ENCODE measurements at places on chromosomes 12 and 14.

- no peak for DNase-seq
Observed at GRCh38 chr14:91817566-91818325, 49.6 kb downstream of the TC2N start.

DNA sequence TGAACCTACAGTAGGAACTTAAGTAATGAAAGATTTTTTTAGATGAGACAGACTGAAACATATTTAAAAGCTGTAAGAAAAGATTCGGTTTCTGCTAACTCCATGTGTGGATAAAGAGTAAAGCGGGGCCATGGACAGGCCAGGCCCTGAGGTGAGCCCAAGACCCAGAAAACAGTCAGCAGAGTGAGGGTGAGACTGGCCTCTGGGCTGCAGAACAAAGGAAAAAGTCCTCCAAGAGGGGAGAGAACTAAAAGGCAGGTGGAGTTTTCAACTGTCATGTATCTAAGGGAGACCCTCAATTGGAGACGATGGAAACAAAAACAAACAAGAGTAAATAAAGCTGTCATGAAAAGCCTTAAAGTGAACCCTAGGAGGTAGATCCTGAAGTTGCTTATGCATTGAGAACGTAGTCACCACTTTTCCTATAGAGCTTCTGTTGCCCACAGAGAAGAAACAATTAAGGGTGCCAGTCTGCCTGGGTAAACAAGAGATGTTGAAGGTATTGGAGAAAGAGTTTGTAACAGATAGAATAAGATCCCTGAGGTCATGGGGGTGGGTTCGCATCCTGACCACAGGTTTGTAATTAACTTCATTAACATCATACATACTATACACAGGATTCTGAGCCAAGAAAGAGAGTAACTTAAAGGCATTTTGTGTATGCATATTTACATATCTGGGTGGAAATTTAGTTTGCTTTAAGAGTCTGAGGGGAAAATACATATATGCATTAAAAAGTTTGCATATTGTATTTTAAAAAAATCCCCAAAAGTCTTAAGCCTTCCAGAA, 268.7 kb upstream of the PDE3A start:
- DNase-seq: no peak

- DNase-seq: no peak
Observed at GRCh38 chr14:61323970-61324369, 2.6 kb downstream of the PRKCH start.

- no peak for DNase-seq
Observed at GRCh38 chr12:7961395-7962178, 25.6 kb upstream of the SLC2A3 start.

- DNase-seq: peak; percentile 52
Observed at GRCh38 chr14:29637411-29637810, 290.2 kb downstream of the PRKD1 start.

GRCh38 chr14:105830171-105830570, 303.8 kb downstream of the TMEM121 start:
- no peak for DNase-seq

DNA sequence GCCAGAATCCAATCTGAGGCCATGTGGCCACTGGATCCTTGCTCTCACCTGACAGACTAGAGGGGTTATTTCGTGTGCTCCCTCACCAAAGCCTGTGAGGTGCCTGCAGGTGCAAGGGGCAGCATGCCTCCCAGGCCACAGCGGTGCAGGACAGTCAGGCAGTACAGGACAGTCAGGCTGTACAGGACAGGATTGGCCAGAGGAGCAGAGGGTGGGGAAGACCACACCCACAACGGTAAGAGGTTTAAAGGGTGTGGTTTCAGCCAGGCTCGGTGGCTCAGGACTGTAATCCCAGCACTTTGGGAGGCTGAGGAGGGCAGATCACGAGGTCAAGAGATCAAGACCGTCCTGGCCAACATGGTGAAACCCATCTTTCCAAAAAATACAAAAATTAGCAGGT, 3.1 kb upstream of the BRF1 start:
- DNase-seq: no peak

DNA sequence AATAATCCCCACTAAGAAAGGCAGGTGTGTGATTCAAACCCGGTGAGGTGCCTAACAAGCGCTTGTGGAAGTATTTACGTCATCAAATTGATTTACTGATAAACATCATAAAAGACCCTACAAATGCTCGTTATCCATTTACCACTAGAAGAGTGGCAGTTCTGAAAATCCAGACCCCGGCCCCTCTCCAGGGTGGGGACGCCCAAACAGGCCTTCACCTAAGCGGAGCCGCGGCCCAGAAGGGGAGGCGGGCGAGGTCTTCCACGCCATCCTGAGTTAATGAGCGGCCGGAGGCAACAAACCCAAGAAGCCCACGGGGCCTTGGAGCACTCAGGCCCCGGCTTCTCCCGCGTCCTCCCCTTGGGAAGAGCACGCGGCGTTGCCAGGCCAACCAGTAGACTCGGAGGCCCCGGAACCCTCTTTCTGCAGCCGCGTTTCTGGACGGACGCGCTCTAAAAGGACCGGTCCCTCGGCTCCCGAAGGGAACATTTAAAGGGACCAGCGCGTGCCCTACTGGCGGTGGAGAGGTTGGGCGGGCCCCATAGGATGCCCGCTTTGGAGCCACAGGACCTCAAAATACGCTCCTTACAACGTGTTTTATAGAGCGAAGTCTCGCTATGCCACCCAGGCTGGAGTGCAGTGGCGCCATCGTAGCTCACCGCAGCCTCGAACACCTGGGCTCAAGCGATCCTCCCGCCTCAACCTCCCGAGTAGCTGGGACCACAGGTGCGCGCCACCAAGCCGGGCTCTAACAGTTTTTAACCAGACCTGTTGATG, 3.5 kb downstream of the PTPN21 start:
- peak; percentile 77 for DNase-seq

GRCh38 chr12:122865268-122866231, 30.3 kb downstream of the HIP1R start:
- peak; percentile 63 for DNase-seq

DNA sequence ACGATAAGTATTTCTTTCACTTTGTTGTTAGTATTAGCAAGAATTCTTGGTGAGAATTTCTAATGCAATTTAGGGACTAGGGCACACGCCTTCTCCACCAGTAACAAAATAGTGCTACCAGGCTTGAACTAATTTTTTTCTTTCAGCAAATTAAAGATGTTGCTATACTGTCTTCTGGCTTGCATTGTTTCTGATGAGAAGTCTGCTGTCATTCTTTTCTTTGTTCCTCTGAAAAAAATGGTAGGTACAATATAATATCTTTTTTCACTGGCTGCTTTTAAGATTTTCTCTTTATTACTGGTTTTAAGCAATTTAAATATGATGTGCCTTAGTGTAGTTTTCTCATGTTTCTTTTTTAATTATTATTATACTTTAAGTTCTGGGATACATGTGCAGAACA, 171.2 kb downstream of the PCNX1 start:
- DNase-seq: no peak

- DNase-seq: no peak
Observed at GRCh38 chr14:74618078-74618952, 6.3 kb upstream of the LTBP2 start.

DNA sequence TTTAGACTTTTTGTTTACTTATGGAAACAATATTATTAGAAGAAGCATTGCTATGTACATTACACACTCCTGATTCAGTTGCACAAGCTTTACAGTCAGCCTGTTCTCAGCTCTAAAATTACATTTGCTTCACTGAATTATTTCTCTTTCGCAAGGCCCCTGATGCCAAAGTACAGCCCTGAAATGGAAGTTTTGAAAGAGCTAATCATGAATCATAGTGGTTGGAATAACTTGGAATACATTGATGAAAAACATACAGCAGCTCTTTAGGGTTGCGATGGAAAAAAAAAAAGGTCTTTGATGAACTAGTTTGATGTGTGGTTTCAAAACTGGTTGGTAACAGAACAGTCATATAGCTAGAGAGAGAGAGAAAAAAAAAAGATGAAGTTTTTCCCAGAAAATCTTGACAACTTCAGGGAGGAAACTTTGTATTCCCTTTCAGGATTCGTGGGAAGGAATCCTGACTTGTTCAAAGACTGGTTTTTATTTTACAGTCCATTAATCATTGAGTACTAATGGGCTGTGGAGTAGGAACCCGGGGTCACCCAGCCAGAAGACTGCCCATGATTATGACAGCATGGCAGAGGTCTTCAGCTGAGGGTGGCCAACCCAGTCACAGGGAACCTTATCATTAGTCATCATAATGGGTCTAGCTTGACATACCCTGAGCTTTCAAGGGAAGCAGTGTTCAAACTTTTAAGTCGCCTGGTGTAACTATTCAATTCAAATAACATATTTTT, 460.1 kb downstream of the NAV3 start:
- no peak for DNase-seq

DNA sequence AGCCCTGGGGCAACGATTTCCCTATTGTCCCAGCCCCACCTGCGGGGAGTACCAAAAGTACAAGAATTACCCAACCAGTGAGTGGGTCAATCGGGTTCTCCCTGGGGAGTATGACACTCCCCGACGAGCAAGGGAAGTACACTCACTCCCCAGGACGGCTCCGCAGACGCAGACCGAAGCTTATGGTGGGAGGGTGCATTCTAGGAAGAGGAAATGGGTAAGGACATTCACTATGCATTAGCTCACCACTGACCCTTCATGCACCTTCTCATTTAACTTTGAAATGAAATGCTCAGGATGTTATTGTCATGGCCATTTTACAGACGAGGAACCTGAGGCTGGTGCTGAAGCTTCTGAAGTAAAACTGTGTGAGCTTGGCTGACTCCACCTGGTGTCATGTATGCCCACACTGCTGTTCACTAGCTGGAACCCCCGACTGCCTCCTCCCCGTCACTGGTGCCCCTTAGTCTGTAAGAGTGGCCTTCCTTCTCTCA, 45.8 kb upstream of the TMED10 start:
- DNase-seq: no peak

GRCh38 chr12:27535318-27535717, 11.3 kb downstream of the PPFIBP1 start:
- no peak for DNase-seq

- no peak for DNase-seq
Observed at GRCh38 chr12:117318591-117318990, 42.8 kb downstream of the NOS1 start.

GRCh38 chr12:104273503-104273902, 30.0 kb upstream of the EID3 start:
- DNase-seq: no peak

DNA sequence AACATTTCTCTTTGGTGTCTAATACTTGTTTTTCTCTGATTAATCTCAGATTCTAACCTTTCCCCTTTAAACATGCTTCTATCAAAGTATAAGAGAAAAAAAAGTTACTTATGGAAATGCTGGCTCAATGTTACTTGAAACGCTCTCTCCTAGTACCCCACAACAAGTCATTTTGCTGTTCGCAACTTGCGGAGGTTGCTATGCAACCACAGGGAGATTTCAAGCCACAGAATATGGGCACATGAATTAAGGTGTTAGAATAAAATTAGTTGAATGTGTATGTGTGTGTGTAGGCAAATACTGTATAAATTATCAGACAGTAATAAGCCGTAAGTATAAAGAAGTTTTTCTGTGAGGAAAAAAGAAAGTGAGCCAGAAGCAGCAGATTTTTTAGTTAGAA, 80.6 kb downstream of the CCDC59 start:
- DNase-seq: no peak

DNA sequence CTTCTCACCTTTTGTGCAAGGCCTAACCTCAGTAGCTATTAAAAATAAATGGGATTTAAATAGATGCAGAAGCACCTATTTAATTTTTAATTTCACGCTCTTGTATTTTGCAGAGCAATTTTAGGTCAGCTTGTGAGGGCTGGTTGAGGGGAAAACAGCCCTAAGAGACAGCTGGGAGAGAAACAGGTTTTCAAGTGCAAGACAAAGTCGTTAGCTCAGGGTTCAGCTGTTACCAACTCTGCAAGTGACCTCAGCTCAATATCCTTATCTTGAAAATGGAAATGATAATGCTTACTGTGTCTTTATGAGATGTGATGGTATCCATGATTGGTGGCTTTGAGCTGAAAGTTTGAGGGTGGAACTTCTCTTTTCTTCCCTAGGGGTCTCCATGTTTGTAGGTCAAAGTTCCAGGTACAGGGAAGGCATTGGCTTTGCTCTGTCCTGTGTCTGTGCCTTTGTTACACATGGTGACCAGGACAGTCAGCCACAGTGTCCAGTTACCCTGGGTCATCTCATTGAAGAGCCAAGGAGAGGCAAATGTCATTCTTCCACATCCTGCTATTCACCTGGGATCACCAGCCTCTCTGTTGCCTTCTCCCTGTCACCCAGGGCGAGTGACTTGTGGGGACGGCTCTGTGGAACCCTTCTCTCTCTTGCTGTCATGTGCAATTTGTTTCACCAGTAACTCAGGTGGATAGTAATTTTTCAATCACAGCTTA, 100.3 kb downstream of the SAMD4A start:
- DNase-seq: no peak

- no peak for DNase-seq
Observed at GRCh38 chr14:36068777-36069534, 107.6 kb downstream of the PTCSC3 start.

GRCh38 chr12:108403952-108404351, 64.8 kb upstream of the CMKLR1 start:
- DNase-seq: no peak

- DNase-seq: no peak
Observed at GRCh38 chr12:1882405-1882804, 36.0 kb downstream of the CACNA2D4 start.

DNA sequence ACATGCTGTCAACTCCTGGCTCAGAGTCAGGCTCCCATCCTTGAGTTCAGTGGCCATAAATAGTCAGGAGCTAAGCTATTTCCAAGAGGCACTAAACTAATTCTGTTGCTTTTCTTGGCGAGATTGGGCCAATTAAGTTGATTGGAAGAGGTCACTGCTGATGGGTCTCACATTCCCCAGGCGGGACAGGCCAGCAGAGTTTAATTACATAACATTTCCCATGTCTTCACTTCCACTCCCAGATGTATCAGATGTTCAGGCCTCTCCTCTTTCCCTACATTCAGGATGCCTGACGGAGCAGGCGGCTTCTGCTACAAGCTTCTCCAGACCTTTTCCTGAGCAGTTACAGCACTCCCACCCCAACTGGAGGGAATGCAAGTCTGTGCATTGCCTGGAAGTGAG, 5.3 kb downstream of the NTF3 start:
- DNase-seq: no peak

GRCh38 chr14:104929268-104930230, 4.9 kb downstream of the PLD4 start:
- DNase-seq: no peak

- DNase-seq: no peak
Observed at GRCh38 chr14:95699412-95699811, 13.2 kb downstream of the TCL1B start.

- no peak for DNase-seq
Observed at GRCh38 chr14:101460986-101461750, 100.1 kb upstream of the DIO3 start.

- DNase-seq: peak; percentile 45
Observed at GRCh38 chr14:99430491-99430890, 50.2 kb downstream of the SETD3 start.

All from SHP77 (cell line).